ENCODE measurements at places on chromosomes 6 and 20.

DNA sequence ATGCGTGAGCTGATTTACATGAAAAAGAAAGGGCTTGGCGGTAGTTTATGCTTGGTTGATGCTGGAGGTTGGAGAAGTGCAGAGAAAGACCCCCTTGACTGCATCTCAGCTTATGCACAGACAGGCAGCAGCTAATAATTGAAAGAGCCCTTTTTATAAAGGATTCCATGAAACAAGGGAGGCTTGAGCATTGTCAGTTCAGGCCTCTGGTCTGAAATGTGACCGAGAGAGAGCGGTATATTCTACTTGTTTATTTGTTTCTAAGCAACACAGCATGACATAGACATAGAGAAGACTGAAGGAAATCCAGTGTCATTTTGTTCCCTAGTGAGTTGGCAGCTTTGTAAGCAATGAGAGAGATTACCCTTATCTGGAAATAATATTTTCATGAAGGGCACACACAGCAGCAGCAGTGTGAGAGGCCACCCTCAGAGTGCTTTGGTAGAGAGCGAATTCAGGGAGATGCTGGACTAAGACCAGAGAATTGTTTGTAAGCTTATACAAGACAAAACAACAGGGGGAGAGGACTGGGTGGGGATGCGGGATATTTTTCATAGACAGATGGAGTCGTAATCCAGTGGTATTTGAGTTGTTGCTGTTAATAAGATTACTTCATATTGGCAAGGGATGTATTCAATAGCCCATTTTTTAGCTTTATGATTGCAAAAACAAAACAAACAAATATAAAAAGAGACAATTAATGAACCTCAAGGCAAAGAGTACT, 34.6 kb upstream of the LAMA2 start:
- DNase-seq, result no peak

DNA sequence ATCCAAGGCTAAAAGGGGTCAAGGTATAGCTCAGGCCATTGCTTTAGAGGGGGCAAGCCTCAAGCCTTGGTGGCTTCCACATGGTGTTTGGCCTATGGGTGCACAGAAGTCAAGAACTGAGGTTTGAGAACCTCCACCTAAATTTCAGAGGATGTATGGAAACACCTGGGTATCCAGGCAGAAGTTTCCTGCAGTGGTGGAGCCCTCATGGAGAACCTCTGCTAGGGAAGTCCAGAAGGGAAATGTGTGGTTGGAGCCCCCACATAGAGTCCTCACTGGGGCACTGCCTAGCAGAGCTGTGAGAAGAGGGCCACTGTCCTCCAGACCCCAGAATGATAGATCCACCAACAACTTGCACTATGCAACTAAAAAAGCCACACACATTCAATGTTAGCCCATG, 678.7 kb upstream of the ADGRB3 start:
- no peak for DNase-seq

- no peak for DNase-seq
Measured at GRCh38 chr6:33709605-33710295, 1.8 kb downstream of the UQCC2 start.

DNA sequence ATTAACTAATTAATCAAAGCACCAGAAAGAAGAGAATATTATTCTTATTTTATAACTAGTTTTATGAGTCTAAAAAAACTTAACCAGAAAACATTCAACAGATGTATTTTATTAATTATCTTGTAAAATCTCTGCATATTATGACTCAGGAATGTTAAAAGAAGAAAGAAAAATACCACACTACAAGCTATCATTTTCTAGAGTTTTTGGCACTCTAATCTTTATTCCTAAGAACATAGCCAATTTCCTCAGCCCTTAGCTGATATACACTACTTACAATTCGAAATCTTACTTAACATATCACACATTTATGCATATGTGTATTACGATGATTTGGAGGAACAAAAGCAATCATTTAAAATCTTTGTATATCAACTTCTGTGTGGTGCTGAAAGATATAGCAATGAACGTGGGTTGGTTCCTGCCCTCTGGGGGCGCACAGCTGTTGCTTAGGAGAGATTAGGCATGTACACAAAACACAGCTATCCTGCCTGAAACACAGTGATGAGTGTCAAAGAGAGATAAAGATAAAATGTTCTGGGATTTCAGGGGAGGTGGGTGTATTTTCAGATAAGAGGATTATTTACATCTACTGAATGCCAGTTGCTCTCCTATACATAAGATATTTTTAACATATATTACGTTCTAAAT, 404.5 kb downstream of the SYNE1 start:
- no peak for DNase-seq

DNA sequence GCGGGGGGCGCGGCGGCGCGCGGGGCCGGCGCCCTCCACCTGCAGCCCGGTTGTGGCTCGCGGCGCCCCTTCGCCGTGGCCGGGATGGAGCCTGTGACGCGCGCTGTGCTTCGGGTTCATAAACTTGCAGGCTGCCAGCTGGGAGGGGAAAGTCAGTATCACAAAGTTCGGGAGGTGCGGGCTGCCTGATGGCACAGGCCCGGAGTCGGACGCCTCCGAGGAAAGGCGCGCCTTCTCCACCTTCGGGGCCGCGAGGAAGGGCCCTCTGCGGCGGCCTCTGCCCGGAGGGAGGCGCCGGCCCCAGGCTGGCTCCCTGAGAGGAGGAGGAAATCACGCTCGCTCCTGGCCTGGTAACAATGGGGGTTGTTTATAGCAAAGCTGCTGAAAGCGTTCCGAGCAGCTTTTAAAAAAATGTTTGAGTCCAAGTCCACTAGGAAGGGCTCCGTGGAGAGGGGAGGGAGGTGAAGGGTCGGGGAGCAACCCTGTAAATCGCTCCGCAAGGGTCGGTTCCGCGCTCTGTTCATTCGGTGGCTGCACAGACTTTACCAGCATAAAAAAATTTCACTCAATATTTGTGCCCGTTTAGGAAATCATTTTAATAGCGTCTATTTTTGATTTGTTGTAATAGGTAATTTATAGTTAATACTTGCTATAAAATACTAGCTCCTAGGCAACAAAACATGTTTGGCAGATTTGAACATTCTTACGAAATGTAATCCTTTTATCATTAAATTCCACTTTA, 1.0 kb downstream of the AFDN start:
- DNase-seq, result peak; percentile 4

GRCh38 chr6:30149858-30150550, 11.0 kb downstream of the TRIM10 start:
- no peak for DNase-seq

GRCh38 chr6:46414398-46414797, 76.9 kb downstream of the RCAN2 start:
- no peak for DNase-seq

GRCh38 chr20:45823949-45824835, 2.9 kb downstream of the TNNC2 start:
- no peak for DNase-seq

GRCh38 chr6:89034586-89035251, 45.8 kb upstream of the PNRC1 start:
- DNase-seq, result no peak

- no peak for DNase-seq
Measured at GRCh38 chr6:79436241-79436640, 101.0 kb downstream of the LCA5 start.

GRCh38 chr6:109961611-109962041, 16.5 kb upstream of the GPR6 start:
- DNase-seq, result no peak

DNA sequence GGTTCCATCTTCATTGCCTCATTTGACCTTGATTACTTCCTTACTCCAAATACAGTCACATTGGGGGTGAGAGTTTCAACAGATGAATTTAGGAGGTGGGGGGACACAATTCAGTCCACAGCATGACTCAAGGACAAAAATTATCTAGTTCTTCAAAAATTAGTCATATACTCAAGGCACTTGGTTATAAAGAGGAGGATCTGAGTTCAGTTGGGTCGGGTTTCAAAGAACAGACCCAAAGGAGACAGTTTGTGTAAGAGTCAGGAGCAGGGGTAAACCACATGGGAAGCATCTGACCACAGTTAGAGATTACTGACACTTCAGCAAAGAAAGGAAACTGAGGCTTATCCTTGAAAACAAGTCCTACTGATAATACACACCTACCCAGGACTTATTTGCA, 138.0 kb downstream of the TBC1D7 start:
- DNase-seq, result no peak

DNA sequence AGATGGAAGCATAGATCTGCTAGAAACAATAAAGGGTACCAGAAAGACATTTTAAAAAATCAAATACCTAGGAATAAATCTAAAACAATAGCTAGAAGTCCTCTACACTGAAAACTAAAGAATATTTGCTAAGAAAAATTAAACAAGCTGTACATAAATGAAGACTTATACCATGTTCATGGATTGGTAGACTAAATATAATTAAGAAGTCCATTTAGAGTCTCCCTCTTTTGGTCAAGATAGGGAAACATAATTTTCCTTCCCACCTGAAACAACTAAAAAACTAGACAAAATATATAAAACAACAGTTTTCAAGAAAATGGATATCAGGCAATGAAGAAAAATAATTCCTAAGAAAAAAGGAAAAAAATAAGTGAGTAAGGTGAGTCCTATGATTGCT, 120.0 kb upstream of the TAB2 start:
- DNase-seq, result no peak

- DNase-seq, result no peak
Measured at GRCh38 chr20:50844430-50845100, 49.7 kb downstream of the BCAS4 start.

DNA sequence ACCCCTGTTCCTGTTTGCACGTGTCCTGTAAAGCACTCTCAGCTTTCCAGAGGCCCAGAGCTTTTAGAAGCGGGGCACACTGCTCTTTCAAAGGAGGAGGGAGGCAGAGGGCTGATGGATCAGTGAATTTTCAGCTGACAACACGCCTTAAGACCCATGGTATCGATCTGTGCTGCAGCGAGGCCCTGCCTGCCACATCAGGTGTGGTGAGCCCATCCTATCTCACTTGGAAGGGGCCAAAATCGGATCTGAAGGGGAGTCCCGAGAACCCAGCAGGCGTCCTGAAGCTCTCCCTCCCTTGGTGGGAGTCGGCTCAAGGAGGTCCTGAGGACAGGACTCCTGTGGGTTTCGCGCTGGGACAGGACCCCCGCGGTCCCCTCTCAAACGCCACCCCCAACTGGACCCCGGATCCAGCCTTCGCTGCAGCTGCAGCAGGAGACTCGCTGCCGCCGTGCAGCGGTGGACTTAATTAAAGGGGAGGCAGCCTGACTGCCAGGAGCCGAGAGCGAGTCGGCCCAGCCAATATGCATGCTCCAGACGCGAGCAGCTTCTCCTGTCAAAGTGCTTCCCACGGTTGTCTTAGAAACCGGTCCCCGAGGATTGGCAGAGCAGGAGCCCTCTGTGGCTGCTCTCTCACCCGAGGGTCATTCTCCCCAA, 580.0 kb upstream of the ZNF337 start:
- DNase-seq, result no peak

GRCh38 chr6:157850030-157850429, 27.0 kb downstream of the SNX9 start:
- DNase-seq, result no peak

DNA sequence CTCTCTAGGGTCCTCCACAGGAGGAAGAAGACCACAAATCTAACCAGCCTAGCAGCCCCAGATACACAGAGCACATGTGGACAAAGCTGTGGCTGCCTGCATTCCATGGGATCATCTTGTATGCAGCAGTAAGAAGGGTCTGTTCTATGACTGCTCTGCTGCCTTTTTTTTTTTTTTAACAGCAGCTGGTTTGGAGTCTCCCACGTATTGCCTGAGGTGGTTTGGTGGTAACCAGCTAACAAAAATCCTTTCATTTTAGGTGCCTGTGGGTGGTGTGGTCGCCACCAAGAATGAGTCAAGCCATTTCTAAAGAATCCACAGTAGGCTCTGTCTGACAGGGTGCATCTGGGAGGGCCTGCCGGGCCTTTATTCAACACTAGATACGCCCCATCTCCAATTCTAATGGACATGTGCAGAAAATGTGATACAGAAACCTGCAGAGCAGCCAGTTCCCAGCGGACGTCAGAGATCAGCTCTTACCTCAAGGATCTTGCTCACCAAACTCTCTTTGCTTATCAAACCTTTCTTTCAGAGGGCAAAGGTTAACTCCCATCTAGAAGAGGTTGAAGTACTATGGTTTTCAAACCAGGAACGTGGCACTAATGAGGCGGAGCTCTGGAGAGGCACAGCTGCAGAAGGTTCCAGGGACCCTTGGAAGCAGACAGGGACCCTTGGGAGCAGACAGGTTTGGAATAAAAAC, 32.0 kb downstream of the GNAS-AS1 start:
- no peak for DNase-seq

DNA sequence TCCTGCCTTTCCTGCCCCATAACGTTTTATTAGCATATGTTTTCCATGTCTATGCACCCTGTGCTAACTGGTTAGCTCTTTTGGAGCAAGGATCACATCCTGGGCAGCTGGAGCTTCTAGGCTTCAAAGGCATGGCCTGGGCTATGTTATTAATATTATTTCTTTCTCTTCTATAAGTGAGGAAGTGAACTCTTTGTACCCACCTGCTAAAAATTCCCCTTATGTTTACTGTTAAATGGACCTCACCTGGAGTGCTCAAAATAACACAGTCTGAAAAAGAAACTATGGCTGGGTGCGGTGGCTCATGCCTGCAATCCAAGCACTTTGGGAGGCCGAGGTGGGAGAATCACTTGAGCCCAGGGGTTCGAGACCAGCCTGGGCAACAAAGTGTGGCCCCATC, 97.8 kb downstream of the TNFAIP3 start:
- DNase-seq, result no peak

DNA sequence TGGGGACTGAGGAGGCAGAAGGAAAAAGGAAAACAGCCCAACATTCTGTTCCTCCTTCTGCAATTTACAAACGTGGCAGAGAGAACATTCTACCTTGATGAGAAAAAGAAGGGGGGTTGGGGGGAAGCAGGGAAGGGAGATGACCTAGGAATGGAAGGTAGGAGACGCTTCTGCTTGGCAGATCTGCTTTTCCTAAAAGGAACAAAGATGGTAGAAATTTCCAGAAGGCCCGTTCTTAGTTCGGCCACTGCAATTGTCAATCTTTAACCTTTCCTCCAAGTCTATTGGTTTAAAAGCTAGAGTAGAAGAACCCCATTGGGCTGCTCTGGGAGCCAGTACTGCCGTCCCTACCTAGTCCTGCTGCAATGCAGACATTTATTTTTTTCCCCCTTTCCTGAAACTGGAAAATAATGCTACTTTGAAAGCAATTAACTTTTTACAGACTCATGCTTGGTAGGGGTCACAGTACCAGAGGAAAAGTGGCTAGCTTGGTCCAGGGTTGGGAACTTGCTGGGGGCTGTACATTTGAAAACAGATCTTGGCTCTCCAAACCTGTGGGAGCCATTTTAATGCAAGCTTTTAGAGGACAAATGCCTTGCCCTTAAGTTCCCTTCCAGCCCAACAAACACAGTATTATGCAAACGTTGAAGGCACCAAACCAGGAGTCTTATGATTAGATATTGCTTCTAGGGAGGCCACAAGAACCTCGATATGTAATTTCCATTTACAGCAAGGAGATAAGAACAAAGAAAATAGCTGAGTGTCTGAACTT, 2.6 kb downstream of the ZMYND8 start:
- DNase-seq, result no peak

- DNase-seq, result no peak
Measured at GRCh38 chr6:170033666-170034065, 257.2 kb downstream of the DLL1 start.
